ENCODE measurements at places on chromosomes 5 and 9.

GRCh38 chr9:38254151-38254550 is 138.4 kb upstream of the ALDH1B1 start:
- no peak for DNase-seq

GRCh38 chr5:168327019-168327421 is 35.6 kb downstream of the WWC1 start:
- DNase-seq = no peak

GRCh38 chr5:178274781-178275537 is 42.4 kb upstream of the PHYKPL start:
- no peak for DNase-seq

- no peak for DNase-seq
These were observed 41.4 kb downstream of the PSIP1 start for GRCh38 chr9:15469406-15469805.

DNA sequence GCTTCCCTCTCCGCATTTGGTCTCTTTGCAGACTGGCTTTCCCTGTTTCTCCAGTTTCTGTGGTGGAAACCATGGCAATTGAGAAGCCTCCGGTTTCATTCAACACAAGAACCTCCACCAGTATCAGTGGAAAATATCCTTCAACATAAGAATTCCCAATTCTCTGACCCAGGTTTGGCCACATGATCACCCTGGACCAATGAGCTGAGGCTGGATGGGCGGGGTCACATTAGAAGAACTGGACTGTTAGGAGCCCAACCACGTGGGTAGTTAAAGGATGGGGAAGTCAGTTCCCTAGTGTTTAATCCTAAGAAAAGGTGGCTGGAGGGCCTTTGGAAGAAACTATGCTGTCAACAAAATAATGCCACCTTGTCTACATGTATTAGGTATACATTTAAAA is 336.3 kb downstream of the DMRT2 start:
- no peak for DNase-seq

DNA sequence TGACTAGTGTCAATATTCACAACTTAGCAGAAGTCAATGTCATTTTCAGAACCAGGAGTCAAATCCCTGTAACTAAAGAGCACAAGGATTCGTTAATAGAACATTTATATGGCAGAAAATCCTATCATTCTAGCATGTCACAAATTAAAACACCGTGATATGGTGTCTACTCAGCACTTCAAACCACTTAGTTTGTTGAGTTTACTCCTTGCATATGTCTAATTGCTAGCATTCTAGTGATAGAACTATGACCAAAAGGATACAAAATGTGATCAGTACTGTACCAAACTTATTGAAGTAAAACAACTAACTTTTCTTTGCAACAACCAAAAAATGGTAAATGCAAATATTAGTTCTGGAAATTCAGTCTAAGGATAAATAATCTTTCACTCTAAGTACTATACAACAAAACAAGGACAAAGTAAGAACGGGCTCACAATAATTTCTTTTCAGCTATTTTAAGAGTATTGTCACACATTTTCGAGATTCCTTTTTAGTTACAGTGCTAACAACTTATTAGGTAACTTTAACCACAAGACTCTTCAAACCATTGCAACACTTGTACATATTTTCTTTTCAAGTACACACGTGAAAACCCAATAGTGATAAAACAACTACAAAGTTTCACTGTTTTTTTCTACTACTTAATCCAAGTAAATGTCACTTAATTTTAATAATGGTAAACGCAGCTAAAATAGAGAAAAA is 845.2 kb upstream of the CDH10 start:
- DNase-seq = no peak

DNA sequence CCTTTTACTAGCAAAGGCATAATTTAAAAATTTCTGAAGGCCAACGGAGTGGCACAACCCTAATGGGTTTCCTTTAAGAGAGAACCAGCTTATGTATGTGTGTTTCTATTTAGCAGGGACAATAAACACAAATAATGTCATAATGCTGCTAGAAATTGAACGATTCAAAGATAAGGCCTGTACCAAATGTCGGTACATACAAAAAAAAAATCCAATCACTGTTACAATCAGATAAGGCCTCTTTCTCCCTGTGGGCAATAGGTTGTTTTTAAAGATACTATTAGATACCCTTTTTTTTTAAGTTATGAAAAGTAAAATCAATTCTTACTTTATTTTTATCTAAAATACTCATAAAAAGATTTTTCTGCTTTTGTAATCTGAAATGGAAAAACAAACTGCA is 821.0 kb downstream of the PRELID2 start:
- no peak for DNase-seq

- DNase-seq = no peak
These were observed 457.9 kb downstream of the ENC1 start for GRCh38 chr5:74182603-74183002.

- DNase-seq = no peak
These were observed 162.5 kb downstream of the CD180 start for GRCh38 chr5:67033880-67034651.

DNA sequence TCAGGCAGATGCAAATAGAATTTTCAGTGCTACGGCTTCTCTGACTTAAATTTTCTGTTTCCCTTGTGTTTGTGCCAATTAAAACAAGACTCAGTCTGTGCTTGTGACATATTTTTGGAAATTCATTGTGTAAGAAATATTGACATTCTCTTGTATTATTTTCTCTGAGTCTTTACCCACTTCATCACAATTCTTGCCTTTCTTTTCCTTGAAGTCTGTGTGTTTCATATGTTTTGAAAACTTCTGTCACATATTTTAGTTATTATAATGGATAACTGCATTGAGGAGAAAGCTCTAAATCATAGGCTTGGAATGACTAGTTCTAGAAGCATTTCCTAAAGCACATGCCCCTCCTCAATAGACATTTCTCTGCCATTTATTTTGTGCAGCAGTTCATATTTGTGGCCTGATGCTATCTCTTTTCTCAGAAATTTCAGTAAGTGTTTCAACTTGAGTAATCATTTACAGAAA is 206.6 kb downstream of the PALM2AKAP2 start:
- no peak for DNase-seq

DNA sequence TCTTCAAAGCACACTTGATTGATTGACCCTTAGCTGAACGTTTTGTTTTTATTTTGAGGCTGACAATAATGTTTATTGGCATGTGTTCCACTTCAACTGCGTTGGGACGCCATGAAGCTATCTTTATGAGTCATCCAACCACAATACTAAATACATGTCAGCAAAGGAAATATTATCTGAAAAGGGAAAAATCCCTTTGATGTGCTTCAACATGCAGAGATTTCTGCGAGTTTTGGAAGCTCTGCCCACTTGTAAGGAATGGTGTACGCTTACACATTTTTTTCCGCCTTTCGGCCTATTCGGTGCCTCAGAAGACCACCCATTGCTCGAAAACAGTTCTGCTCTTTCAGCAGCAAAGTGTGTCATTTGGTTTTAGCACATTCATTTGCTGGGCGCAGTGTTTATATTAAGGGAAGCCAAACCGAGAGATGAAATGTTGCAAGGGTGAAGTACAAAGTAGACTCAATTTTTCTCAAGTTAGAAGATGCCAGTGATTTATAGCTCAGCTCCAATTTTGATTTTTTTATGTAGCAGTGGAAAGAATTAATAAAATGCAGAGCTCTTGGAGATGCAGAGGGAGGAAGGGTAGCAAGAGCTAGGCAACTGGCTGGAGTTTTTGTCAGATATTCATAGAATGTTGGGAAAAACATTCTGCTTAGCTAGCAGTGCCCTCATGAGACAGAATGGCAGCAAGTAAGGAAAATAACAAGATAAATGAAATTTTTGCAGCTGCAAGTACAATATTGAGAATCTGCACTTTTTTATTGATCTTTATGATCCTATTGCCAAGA is 68.9 kb downstream of the PRDM6 start:
- DNase-seq = no peak

DNA sequence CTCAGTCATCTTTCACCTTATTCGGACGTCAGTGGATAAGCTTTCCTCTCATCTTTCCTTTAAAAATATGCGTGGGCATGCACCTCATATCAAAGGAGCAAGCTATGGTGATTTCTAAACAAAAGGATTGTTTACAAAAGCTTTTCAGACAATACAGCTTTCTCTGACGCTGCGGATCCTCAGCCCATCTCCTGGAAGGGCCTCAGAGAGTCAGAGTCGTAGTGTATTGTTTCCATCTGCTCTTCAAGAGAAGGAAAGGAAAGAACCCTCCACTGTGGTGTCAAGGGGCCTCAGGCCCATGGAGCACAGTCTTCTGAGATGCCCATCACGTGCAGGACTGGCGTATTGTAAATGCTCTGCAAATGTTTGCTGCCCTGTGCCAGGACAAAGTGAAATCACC is 163.4 kb upstream of the MAP1B start:
- DNase-seq = no peak

DNA sequence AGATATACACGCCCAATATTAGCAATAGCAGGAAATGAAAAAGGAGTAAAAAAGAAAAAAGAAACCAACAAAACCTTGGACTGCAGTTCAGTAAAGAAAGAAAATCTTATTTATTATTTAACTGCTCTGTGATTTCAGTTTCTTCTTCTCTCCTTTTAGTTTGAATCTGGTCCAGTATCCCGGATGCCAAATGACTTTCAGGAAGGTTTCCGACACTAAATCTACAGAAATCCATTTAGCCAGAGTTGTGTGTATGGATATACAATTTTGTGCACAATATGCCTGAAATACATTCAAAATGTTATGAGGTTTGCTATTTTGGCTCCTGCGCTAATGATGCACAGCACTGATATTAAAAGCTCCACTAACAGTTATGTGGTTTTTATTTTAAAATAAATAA is 64.5 kb downstream of the FBXL7 start:
- no peak for DNase-seq

GRCh38 chr9:119026120-119026519 is 343.1 kb downstream of the BRINP1 start:
- DNase-seq = no peak

DNA sequence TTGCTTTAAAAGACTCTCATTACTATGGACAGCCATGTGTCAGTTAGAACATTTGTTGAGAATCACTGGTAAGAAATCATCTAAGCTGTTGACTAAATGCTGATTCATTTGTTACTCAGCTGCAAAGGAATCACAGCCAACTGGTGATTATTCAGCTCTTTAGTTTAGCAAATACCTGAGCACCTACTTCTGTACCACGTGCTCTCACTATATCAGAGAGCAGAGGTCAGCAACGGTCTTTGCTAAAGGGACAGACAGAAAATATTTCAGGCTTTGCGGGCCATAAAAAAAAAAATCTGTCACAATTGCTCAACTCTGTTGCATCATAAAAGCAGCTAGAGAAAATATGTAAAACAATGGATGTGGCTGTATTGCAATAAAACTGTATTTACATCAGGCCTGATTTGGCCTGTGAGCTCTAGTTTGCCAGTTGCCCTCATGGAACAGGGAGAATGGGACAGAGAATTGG is 377.6 kb downstream of the DNAH5 start:
- no peak for DNase-seq

DNA sequence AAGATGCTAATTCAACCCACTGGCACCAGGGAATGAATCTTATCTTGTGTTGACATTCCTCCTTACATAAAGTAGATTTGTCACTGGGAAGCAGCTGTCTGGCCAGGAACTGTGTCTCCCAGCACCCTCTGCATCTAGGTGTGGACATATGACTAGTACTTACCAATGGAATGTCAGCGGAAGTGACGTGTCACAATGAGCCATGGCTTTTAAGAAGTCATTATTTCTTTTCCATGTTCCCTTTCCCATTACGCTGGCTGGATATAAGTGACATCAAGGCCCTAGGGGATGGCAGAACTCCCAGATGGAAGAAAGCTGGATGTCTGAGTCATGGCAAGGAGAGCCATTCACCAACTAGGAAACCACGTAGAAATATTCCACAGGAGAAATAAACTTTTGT is 84.7 kb upstream of the MAST4 start:
- DNase-seq = no peak

- no peak for DNase-seq
These were observed 3.7 kb upstream of the EGR1 start for GRCh38 chr5:138461343-138462125.

- no peak for DNase-seq
These were observed 194.6 kb downstream of the AOPEP start for GRCh38 chr9:94921092-94921471.

- DNase-seq = no peak
These were observed 11.4 kb downstream of the JADE2 start for GRCh38 chr5:134536876-134537275.

- DNase-seq = no peak
These were observed 20.2 kb downstream of the SLC22A5 start for GRCh38 chr5:132389585-132390286.

GRCh38 chr9:130940027-130940549 is 1.0 kb upstream of the FIBCD1 start:
- no peak for DNase-seq

DNA sequence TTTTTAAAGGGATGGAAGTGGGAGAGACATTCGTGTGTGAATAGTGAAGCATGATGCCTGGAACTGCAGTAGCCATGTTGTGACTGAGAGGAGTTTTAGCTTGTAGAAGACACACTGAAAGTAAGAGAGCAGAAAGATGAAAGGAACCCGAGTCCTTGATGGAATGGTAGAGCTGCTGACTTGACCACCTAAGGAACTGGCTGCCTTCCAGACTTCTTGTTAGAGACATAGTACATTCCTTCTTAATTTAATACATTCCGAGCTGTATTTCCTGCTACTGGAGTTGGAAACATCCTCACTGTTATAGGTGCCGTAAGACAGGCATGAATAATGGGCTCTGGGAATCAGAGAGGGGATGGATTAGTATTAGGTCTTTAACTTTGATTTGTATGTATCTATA is 7.4 kb downstream of the CER1 start:
- DNase-seq = no peak

- no peak for DNase-seq
These were observed 578.4 kb upstream of the WWC1 start for GRCh38 chr5:167712986-167713585.

- DNase-seq = no peak
These were observed 1071.9 kb upstream of the ARRDC3 start for GRCh38 chr5:92455011-92455410.

- no peak for DNase-seq
These were observed 6.0 kb upstream of the LMX1B start for GRCh38 chr9:126607731-126608130.

GRCh38 chr9:17462869-17463464 is 115.9 kb upstream of the SH3GL2 start:
- DNase-seq = peak; percentile 21

GRCh38 chr9:33378121-33378795 is 24.1 kb downstream of the AQP7 start:
- no peak for DNase-seq

GRCh38 chr5:125197321-125197720 is 450.9 kb upstream of the ZNF608 start:
- DNase-seq = no peak

- no peak for DNase-seq
These were observed 184.5 kb upstream of the FBN2 start for GRCh38 chr5:128722551-128722950.

GRCh38 chr5:42643360-42643759 is 113.3 kb upstream of the CCDC152 start:
- DNase-seq = no peak
